ENCODE measurements at places on chromosomes 5 and 9.

DNA sequence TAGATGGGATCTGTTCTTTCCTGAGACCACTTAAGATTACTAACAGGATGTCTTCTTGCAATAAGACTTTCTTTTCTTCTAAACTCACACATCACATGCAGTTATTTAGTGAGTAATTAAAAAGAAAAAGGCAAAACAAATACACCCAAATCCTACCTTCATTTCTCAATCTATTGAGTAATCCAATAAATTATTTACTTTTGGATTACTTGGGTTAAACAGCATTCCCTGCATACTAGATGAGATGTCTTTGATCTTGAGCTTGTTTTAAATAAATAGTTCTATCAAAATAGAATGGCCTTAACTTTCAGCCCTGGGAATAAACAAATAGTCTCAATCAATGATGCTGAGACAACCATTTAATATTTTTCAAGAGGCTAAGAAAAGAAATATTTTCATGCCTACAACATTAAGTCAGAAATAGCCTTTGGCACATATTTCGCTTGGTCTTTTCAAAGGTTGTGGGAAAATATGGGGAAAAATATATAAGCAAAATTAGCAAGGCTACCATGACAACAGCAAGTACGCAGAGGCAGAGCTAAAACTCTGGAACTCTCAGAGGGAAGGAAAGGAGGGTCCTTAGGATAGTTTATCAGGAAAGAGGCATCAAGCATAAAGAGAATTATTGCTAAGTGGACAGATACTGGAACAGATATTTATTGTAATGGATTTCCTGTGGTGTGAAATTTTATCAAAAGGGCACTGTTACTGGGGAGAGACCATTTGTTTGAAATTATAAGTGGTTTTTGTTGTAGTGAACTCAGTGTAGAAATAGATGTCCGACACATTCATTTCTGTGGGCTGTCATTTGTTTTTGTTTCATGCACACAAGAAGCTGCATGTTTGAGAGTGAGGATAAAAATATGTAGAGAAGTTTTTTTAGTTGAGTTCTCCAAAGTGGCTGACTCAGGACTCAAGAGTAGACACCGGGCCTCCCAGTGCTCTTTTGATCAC is 70.2 kb upstream of the CDH6 start:
- DNase-seq: no peak

- DNase-seq: no peak
Measured at GRCh38 chr5:73160239-73160671, 12.7 kb upstream of the TMEM174 start.

DNA sequence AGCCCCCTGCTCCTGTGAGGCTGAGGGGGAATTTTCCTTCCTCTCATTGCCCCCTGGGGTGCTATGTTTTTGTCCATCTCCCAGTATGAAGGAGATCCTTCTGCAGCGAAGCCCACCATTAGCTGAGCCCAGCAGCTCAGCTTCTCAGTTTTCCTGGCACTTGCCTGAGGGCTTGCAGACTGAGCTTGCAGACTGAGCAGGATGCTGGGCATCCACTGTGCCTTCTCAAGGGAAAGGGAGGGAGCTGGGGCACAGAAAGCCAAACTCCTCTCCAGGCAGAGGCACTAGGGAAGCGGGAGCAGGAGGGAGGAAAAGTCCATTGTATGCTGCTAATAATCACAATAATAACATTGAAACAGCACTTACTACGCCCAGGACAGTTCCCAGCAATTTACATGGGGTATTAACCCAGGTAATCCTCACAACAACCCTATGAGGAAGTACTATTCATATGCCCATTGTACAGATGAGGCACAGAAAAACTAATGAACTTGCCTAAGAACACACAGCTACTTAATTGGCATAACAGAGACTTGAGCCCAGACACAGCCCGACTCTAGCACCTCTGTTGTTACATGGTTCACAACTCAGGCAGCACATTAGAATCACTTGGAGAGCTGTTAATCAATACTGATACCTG is 86.9 kb upstream of the SSBP2 start:
- DNase-seq: no peak

GRCh38 chr9:75709698-75710097 is 180.8 kb upstream of the PCSK5 start:
- DNase-seq: no peak

DNA sequence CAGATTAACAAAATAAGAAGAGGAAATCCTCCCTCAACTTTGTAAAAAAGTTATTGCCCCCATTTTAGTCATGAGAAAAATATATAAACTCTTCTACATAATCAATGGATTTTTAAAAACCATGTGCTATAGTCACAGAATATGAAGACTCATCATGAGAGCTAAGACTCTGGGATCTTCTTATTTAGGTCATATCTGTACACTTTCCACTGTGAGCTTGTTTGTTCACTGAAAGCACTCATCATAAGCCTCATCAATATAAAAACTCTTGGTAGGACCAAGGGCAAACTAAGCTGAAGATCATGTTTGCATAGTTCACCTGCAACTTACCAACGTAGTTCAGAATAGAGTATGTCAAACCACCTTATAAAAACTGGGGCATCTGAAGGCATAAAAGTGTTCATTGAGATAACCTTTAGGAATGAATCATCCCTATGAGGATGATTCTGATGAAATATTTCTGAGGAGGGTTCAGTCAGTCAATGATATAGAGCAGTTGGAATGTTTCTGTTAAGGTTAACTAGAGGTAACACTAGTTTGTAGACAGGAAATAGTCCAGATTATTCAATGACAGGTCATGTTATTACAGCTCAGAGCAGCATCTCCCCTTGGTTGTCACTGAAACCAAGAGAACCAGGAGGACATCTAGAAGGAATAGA is 289.9 kb upstream of the SMC2 start:
- no peak for DNase-seq

DNA sequence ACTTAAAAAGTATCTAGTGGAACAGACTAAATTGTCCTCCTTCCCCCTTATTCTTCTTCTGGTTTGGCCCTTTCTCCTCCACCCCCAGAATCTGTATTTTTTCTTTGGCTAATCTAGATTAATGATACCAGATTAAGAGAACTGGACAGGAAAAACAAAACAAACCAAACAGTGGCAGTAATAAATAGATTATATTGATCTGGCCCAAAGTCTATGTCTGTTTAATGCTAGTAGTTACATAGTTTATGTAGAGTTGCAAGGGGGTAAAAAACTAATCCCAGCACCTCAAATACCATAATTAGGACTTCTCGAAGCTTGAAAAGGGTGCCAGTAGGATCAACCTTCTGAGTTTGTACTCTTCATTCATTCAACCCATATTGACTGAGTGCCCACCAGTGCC is 104.5 kb downstream of the ARL15 start:
- DNase-seq: no peak
